PC-9 (cell line): ENCODE measurements at places on chromosomes 1 and 21. TPM values are rescaled to one million over a fixed set of nuclear protein-coding genes. Genes with fewer than 3 reads are reported as not detected.

Gene PADI2
- total RNA-seq = 14.0 and 16.7 TPM in 2 replicates

Gene CLIC6
- not detected in 2 replicates for total RNA-seq

Gene KRTAP12-2
- not detected in 2 replicates for total RNA-seq

Gene GPR157
- 9.0 and 10.6 TPM in 2 replicates for total RNA-seq

Gene ATP6V1G3
- not detected in 2 replicates for total RNA-seq

Gene HSD11B1
- total RNA-seq = not detected in 2 replicates

Gene LDLRAD2
- not detected in 2 replicates for total RNA-seq

DNA sequence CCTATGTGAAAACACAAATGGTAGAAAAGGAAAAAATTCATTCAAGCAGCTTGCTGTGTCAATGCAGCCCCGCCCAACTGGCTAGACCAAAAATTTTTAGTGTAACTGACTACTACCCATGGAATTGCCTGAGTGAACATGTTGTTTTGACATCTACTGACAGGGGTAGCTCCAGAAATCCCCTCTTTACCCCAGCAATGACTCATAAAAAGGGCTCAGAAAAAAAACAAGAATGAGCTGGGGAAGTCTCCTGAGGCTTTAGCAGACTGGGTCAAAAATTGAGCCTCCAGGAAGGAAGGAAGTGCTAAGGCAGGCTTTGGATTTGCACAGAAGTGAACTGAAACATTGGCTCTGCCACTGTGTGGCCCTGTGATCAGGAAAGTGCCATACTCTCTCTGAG lies 24.4 kb upstream of the FGGY start:
- no peak for DNase-seq

GRCh38 chr21:39037807-39038405 lies 145.3 kb downstream of the PSMG1 start:
- DNase-seq = no peak

GRCh38 chr1:55015731-55016620 lies 17.2 kb downstream of the BSND start:
- no peak for DNase-seq

GRCh38 chr1:221336126-221336525 lies 405.8 kb downstream of the DUSP10 start:
- no peak for DNase-seq

DNA sequence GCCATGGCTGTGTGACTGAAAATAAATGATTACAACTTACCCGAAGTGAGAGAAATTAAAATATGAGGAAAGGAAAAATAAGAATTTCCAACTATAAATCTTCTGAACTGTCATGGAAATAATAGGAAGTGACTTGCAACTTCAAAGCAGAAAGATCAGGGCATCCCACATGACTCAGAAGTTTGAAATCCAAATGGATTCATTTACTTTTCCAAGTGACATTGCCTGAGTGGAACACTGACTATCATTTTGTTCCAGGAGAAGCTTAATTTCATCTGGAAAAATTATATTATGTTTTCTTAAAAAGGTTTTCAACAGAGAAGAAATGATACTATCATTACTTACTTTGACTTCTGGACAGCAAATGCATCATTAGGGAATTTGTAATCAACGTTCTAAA lies 110.8 kb downstream of the GREM2 start:
- DNase-seq = no peak

DNA sequence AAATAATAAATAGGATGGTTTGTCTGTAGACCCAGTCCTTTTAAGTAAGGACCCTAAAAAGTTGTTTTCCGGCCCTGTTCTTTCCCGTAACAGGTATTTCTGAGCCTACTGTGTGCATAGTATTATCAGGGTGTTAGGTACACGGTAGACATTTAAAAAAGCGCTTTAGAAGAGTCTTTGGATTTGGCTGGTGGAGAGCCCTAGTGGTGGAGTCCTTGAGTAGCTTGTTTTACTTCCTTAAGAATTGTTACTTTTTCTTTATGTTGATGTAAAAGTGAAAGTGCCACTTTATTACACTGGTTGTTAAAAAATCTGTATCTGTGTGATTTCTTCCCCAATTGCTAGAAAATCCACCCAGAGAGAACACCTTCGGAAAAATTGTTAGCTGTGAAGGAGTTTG lies 36.8 kb downstream of the SMYD2 start:
- DNase-seq = no peak

DNA sequence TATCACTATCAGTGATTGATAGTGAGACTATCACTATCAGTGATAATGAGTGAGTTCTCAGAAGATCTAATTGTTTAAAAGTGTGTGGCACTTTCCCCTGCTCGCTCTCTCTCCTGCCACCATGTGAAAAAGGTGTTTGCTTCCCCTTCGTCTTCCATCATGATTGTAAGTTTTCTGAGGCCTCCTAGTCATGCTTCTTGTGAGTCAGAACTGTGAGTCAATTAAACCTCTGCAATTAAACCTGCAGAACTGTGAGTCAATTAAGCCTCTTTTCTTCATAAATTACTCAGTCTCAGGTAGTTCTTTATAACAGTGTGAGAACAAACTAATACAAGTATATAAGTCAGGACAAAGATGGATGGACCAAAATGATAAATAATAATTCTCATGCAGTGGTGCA lies 7.0 kb upstream of the IL23R start:
- DNase-seq = no peak

DNA sequence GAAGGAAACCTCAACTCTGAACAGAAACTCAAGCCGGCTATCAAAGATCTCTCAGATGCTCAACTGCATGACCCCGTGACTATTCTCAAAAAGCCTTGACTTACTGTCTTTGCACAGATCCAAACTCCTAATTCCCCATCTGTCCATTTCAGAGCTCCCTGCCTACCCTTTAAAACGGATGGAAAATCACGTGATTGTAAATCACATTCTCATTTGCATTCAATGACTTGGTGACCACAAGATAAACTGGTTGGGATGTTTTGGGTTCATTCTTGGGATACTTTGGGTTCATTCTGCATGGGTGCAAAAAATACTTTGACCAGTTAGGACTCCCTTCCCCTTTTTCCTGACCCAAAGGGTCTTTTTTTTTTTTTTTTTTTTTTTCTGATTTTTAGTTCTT lies 41.3 kb upstream of the RUNX1 start:
- DNase-seq = no peak

DNA sequence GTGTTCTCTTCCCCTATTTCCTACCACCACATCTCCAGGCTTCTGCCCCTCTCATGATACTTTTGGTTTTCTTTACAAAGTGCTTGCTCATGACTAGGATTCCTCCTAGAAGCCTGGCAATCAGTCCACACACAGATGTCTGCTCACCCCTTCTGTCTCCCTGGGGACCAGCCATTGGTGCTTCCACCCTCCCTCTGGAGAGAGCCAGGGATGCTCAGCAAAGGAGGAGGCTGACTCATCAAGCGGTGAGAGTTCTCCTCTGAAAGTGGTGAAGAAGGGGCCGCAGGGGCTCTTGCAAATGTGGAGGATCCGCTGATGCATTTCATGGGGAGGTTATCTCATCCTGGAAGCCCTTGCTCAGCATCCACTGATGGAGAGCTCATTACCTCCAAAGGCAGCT lies 14.5 kb downstream of the NT5C1A start:
- no peak for DNase-seq

GRCh38 chr1:117928881-117929342 lies 509 bp downstream of the GDAP2 start:
- DNase-seq = peak; percentile 60

DNA sequence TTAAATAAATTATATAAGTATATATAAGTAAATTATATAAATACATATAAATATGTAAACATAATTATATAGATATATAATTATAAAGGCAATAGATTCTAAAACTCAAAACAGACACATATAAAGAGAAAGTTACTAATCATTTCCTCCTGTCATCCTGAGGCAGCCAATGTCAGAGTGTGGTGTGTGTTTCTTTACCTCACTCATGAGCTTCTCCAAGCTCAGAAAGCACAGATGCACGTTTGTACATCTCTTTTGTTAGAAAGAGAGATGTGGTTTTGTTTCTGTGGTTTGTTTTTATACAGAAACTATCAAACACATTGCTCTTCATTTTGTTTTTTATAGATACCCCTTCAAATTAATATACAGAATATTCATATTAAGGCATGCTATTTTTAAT lies 594.8 kb downstream of the USP25 start:
- no peak for DNase-seq

DNA sequence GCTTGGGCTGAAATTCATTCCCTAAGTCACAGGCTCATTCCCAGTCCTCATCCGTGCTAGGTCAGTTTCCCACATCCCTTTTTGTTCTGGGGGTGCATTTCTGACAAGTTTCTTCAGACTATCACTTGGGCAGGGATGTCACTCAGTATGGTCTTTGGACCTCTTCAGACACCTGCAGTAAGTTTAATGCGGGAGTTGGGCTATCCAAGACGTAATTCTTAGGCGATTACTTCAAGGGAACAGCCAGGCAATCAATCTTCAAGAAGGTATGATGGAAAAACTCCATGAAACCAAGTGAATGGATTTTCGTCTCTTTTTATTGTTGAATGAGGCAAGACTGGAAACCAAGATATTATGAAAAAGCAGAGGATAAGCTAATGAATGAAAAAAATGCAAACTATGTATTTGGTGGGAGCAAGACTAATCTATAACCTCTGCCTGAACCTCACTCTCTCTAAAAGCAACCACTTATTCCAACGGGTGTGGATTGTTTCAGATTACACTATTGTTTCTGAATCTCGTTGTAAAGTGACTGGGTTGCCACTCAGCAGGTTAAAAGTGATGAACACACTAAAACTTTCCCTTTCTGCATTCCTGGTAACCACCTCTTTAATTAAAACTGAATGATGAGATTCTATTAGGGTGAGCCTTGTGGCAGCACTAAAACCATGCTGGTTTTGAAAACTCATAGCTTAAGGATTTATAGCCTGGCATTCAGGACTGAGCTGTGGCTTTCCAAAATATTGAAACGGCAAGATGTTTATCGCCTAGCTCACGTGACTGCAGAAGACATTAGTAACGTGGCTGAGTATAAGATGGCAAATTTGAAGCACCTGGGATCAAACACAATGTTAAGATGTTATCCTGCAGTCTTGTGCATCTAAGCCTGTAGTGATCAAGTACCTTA lies 1.1 kb downstream of the RASAL2 start:
- DNase-seq = peak; percentile 11

DNA sequence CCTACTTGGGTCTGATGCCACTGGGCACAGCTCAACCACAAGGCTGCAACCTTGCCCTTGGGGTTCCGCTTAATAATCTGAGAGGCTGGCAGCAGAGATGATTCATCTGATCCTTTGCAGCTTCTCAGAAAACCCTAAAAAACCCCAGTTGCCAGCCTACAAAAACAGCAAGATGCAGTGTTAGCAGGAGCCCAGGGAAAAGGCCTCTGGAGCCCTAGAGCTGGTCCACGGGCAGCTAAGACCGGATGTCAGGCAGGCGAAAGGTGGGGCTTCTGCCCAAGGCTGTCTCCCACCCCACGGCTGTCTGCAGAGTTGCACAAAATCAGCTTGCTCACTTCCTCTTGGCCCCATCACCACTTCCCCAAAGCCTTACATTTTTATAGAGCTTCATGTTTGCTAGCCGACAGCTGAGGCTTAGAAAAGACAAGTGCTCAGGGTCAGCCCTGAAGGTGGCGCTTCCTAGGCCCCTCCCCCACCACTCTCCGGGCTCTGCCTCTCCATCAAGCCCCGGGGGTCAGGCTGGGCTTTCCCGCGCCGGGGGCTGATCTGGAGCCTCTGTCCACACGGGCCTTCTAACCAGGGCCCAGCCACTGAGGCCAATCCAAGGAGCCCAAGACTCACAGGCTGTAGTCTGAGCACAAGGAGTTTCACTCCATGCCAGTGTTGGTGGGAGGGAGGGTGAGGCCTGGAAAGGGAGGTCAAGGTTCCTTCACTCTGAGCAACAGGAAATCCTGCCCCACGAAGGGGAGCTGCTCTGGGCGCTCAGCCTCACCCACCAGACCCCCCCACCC lies 4.2 kb upstream of the ADORA3 start:
- peak; percentile 56 for DNase-seq

GRCh38 chr1:87120779-87121178 lies 206.3 kb downstream of the HS2ST1 start:
- no peak for DNase-seq

GRCh38 chr1:152107031-152107983 lies 7.9 kb downstream of the TCHH start:
- no peak for DNase-seq

- no peak for DNase-seq
Observed at GRCh38 chr1:27356619-27357280, 10.0 kb downstream of the MAP3K6 start.

GRCh38 chr1:102628109-102628613 lies 480.2 kb downstream of the COL11A1 start:
- DNase-seq = no peak

DNA sequence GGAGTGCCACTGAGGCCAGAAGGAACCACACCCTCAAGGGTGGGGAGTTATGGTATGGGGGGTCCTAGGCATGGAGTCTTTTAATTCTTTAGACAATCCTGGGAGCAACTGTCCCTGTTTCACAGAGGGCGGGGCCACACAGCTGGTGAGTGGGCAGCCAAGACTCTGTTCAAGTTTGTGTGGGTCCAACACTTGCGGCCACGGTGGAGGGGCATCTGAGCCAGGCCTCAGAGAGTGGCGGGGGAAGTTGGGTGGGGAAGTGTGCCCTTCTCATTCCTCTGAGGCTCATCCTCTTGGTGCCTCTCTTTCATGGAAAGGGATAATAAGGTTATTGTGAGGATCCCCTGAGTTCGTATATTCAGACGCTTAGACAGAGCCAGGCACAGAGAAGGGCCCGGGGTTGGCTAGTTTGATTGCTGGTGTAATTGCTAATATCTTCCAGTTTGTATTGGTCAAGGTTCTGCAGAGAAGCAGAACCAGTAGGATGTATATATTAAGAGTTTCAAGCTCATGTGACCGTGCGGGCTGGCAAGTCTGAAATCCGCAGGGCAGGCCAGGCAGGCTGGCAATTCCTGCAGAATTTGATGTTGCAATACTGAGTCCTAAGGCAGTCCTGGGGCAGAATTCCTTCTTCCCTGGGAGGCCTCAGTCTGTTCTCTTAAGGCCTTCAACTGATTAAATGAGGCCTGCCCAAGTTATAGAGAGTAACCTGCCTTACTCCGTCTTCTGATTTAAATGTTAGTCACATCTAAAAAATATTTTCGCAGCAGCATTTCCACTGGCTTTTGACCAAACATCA lies 15.9 kb downstream of the PCSK9 start:
- DNase-seq = no peak

DNA sequence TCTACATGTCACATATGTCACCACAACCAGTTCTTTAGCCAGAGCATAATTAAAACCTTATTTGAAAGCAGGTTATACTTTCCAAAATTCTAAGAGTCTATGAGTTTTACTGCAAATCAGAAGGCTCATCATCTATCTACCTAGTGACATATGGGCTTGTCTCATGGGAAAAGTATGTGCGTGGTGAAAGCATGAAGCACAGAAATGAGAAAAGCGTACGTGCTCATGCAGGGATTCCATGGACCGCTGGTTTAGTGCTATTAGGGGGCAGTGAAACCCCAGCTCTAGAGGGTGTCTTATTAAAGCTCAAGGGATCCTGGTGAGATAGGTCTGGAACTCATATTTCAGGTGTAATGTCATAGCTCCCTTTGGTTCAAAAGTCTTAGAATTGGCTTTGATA lies 50.2 kb downstream of the FAM163A start:
- DNase-seq = no peak

- no peak for DNase-seq
Observed at GRCh38 chr1:2300004-2300771, 72.1 kb downstream of the SKI start.

- DNase-seq = no peak
Observed at GRCh38 chr1:90784186-90784847, 67.2 kb upstream of the BARHL2 start.

- DNase-seq = no peak
Observed at GRCh38 chr1:107449326-107449725, 308.5 kb downstream of the NTNG1 start.

- DNase-seq = no peak
Observed at GRCh38 chr1:37458551-37458950, 15.8 kb upstream of the ZC3H12A start.

GRCh38 chr1:167775178-167775577 lies 53.4 kb downstream of the MPZL1 start:
- DNase-seq = no peak

GRCh38 chr1:180841415-180841814 lies 71.3 kb upstream of the KIAA1614 start:
- no peak for DNase-seq
